ENCODE measurements at places on chromosomes 6 and 20.
A peak's percentile ranks its signal among the peaks of the same experiment; 100 is the strongest.

GRCh38 chr6:123994168-123994567, 190.5 kb downstream of the NKAIN2 start:
- DNase-seq, result no peak

DNA sequence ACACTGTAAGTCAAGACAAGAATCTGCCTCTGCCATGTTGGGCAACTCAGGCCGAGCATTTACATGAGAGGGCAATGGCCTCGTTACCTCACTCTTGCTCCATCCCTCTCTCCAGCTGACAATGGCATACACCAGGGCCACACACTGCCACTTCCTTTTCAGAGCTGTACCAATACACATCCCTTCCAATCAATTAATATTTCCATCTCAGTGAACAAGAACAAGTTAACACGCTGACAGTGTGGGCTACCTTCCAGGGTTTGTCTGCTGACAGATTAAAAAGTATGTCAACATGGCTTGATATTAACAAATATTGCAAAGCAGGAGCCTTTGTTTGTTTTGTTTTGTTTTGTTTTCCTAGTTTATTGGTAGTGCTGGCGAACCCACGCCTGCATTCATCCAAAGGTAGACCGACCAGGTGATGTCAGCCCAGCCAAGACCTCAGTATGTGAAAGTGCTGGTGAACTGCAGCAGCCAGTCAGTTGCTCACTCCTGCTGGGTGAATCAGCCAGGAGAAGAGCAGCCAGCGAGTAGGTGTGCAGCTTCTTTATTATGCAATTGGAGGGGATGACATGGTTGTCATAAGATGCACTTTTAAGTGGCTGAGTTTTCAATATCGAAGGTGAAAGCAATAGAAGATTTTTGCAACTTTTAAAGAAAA, 487.3 kb upstream of the JARID2 start:
- DNase-seq, result peak; percentile 90

GRCh38 chr6:8420031-8420588, 15.2 kb downstream of the SLC35B3 start:
- DNase-seq, result peak; percentile 22

DNA sequence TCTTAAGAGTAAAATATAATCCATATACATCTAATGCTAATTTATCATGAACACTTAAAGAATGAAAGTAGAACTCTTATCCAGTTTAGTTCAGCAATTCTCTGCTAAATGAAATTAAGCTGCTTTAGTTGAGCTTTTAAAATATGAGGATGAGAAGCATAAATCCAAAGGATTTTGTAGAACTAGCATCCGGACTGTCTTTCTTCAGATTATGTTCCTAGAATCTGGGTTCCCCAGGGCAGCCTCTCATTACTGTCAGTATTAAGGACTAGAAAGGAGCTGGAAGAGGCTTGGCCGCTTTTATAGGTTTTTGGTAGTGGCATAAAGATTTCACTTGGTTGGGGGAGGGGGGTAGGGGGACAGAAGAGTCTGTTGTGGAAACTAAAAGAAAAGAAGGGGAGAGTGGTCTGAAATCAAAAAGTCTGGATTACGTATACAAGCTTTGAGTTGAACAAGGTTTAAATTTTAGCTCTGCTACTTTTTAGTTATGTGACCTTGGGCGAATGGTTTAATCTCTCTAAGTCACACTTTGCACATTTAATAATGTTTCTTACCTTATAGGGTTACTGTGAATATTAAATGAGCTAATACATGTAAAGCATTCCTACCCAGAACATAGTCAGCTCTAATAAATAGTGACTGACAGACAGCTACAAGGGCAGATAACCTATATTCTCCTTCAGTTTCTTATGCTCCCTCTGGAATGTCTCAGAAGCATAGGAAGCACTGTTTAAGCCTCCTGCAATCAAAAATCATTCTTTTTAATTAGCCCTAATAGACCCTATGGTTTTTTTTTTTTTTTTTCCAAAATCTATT, 3.7 kb downstream of the SGK1 start:
- DNase-seq, result no peak

- DNase-seq, result peak; percentile 64
Observed at GRCh38 chr6:4466261-4466660, 309.9 kb upstream of the CDYL start.

- no peak for DNase-seq
Observed at GRCh38 chr6:32079566-32080290, 29.4 kb downstream of the TNXB start.

DNA sequence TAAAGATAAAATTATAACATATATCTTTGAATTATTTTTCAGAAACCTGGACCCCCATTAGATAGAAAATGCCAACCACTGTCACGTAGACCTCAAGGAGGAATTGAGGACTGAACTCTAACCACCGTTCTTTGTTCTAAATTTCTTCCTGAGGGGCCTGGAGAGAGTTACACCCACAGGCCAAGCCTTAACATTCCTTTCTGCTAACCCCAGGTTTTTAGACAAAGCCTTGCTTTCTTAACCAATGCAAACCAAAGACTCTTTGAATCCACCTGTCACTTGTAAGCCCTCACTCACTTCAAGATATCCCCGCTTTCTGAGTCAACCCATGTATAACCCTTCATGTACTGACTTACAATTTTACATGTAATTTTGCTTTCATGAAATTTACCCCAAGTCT, 41.0 kb downstream of the SNX14 start:
- DNase-seq, result no peak

- DNase-seq, result no peak
Observed at GRCh38 chr6:319177-320131, 27.2 kb downstream of the DUSP22 start.

GRCh38 chr6:37985355-37985754, 165.8 kb downstream of the ZFAND3 start:
- no peak for DNase-seq

DNA sequence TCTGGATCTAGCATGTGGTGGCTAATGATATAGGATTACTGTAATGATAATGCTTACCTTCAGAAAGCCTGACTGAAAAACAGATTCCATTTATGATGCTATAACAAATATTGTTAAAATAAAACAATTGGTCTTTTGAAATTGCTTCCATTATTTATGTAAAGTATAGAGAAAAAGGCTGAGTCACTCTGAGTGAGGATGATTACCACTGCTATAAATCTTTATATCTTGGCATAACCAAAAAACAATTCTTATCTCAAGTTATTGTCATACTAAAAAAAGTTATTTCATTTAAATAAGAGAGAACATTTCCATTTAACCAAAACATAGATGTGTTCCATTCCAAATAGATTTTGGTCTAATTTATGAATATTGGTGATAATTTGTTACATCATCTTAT, 53.0 kb upstream of the DST start:
- DNase-seq, result peak; percentile 20

GRCh38 chr20:48772183-48772976, 55.4 kb downstream of the PREX1 start:
- no peak for DNase-seq

DNA sequence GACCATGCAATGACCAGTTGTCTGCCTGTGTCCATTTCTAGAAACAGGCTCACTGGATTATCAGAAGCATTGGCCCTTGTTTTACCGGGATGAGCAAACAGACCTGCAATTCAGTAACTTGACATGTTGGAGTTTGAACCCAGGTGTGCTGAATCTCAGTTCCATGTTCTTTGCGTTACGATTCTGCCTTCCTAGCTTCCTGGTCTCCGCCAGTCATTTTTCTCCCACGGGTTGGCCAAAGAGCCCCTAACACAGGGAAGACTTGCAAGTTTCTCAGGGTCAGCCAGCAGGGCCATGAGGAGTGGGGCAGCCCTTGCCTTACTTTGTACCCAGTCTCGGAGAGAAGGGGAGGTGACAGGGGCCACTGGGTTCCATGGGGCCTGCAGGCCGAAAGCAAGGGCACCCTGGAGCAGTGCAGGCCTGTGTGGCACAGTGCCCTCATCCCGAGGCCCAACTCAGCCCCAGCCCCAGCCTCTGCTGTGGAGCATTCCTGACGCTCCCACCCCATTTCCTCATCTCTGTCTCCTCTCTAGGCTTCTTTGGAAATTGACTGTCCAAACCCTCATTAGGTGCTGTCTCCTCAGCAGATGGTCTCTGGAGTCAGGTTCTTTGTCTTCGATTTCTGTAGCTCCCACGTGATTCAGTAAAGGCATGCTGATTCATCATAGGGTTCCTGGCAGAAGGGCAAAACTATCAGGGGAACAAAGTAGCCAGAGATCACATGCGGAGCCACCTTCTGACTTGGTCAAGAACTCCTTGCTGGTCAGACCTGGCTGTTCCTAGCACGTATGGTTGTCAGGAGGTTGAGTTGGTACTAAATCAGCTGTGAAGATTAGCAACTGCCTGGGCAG, 23.6 kb downstream of the CDS2 start:
- DNase-seq, result peak; percentile 10

DNA sequence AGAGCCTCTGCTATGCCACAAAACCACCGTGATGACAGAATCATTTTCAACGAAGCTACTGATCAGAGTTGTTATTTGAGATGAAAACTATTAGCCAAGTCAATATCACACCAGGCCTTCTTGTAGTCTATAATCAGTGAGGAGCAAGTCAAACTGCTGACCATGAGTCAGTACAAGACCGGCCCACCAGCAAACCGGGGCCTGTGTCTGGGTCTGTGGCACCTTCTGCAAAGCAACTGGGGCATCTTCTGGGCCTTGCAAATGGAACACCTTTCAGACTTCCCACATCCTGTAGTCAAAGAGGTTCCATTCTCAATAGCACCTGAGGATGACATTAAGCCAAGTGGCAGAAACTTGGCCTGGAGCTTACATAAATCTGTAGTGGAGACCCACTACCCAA, 38.5 kb downstream of the CPXM1 start:
- peak; percentile 14 for DNase-seq

- DNase-seq, result no peak
Observed at GRCh38 chr6:56601390-56601789, 41.3 kb downstream of the DST start.

DNA sequence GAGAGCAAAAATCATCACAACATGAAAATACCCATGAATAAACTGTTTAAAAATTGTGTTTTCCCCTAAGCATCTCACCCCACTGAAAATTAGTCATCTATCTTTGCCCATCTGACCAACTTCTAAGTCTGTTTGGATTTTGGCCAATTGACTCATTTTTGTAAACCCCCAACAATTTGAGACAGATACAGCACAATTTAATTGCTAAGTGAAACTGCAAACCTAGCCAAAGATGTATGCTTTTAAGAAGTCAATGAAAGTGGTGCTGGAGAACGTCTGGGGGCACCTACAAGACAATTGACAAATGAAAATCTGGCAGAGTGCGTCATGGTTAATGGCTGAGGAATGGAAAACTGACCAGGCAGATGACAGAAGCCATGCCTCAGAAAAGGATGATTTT, 30.9 kb upstream of the SLC24A3 start:
- DNase-seq, result no peak

DNA sequence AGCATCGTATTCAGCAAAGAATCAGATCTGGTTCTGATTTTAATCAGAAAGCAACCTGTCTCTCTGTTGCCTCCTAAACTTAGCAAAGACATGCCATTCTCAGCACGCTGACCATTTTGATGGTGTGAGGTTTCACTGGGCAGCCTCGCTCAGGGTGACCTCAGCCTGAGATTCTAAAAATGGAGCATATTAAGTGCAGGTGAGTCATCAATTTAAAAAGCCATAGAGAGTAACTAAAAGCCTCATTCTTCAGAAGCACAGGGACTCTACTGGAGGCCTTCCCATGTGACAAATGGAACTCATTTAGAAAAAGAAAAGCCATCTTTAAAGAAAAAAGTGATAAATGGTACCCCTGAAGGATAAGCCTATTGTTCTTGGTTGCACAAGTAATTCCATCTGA, 91.3 kb downstream of the FILIP1 start:
- peak; percentile 65 for DNase-seq

DNA sequence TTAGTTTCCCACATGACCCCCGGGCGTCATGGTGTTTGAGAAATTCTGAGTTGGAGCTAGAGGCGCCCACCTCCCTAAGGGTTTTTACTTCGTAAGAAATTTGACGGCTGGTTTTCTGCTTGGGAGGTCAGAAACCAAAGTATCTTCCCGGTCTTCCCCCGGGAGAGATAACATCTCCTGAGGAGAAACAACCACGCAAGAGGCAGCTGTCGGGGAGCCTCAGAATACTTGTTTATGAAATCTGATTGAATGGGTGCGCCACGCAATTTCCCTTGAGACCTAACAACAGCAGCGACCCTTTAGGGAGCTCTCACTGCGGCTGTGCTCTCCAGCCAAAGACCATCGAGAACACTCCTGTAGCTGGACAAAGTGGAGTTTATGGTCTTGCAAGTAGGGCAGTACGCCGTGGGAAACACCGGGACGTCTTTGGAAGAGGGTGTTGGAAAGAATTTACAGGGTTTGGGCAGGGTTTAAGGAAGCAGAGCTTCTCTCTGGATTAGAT, 608 bp upstream of the EIF2S2 start:
- DNase-seq, result peak; percentile 80

DNA sequence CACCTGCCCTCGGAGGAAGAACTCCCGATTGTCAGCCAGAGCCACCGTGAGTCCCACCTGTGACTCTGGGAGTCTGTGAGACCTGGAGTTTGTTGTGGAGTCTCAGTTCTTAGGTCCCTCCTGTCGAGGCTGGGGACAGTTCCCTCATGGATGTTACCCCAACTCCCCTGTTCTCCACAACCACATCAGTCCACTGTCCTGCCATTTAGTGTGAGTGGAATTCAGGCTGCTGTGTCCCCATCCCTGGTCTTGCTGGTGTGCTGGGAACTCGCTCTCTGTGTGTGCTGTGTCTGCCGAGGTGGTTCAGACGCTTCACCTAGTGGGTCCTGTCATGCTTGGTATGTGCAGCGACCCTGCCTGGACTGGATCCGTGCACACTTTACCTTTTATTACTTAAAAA, 163.2 kb downstream of the DTNBP1 start:
- DNase-seq, result no peak

DNA sequence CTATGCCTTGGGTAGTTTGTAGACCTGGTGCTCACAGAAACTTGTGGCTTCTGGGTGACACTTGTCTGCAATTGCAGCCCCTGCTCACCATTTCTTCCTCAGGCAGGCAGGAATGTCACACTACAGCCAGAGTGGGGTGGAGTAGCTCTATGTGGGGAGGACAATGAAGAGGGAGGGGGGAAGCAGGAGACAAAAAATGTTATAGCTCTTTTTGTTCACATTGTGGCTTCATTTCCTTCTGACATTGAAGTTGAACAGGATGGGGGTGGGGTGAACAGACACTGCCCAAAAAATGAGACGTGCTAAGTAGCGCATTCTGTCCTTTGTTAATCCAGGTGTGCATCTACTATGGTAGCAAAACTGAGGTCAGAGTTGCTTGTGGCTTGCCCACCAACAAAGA, at the start of gene THEMIS:
Gene THEMIS (minus strand): TSS at position 124 of the 400 bp plus-strand sequence. CDS start 126 bp downstream, outside the sequence.
- peak; percentile 19 for DNase-seq

DNA sequence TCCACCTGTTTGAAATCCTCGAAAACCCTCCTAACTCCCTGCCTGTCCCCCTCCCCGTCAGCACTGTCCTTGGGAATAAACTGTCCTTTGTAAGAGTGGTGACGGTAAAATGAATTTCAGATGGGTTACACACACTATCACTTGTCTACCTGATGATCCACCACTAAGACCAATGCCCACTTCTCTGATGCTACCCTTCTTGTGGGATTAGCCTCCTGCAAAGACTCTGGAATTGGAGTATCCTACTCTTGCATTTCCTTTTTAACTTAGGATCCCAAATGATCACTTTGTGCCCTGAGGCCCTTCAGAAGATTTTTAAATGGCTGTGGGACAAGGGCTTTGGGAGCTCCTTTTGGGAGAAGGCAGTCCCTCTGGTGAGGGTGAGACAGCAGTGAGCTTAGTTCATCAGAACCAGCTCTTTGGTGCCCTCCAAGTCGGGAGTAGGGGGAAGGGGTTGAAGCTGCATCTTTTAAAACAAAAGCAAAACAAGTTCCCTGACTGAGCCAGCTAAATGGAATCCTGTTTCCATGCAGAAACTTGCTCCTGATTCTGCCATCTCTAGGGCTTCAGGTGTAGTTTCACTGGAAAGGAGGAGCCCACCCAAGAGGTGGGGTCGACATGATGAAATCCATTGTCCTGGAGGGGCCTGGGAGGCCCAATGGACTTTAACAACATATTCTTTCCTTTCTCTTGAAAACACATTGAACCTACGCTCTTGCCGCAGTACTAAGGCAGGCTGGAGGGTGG, 86.5 kb downstream of the ASXL1 start:
- DNase-seq, result no peak

All from NCI-H69 (cell line).